T-helper 17 cell (primary cell): ENCODE measurements at places on chromosomes 2 and 18.
A peak's percentile ranks its signal among the peaks of the same experiment; 100 is the strongest.

DNA sequence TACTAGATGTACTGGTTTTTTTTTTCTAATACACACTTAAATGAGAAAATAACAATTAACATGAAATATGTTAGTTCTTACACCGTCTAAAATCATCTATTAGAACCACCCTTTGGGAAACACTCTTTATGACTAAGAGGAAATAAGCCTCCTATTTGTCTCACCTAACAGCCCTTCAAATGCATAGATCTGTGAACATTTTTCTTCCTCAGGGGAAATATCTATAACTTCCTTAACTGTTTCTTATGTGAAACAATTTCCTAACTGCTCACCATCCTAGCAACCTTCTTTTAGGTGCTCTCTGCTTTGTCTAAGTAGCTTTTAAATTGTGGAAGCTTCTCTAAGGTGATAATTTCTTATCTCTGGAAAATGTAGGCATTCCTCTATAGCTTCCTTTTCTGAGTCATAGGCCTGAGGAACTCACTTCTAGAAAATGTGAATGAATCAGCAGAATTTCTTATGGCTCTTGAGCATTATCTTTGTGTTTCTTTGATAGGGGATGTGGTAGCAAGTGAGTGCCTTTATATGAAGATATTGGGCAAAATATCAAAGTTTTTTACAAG, 56.1 kb downstream of the CNTNAP5 start:
- no peaks in the 10 kb centered on the region for H3K36me3 ChIP-seq
- no peaks in the 10 kb centered on the region for H3K4me1 ChIP-seq
- no peak overlapping the region for H3K4me3 ChIP-seq
- no peak for DNase-seq
- no peaks in the 10 kb centered on the region for H3K27me3 ChIP-seq

DNA sequence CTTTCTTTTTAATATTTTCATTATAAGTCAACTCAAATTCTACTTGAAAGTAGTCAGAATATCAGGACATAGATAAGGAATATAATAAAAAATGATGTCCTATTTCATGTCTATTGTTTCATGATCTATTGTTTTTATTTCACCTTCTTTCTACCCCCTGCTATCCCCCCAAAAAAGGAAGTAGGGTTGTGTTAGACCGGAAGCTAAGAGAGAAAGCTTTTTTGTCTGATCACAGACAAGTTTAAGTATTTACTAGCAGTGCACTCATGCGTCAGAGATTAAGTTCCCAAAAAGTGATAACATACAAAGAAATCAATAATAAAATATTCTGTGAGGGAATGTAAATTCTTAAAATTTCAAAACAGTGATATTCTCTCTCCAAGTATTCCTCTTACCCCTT, 447.1 kb upstream of the CNTNAP5 start:
- H3K36me3 ChIP-seq: no peaks in the 10 kb centered on the region
- DNase-seq: no peak
- no peak overlapping the region for H3K4me3 ChIP-seq

DNA sequence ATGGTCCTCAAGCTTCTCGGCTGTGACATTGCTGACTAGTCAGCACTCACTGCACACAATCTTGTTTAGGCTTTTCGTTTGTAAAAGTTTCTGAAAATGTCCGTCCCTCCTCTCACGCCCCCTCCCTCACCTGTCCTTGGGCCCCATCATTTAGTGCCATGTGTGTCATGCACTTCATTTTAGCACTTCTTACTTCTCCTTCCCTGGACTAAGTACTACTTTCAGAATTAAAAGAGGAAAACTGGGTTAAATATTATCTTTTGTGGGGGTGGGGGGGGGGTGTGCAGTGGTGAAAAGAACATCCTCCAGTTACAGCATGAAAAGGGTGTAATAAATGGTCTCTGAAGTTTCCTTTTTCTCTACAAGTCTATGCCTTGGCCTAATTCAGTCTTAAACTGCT, 182.0 kb upstream of the SP5 start:
- H3K36me3 ChIP-seq: no peaks in the 10 kb centered on the region

GRCh38 chr2:72793798-72794440, 31.9 kb downstream of the EXOC6B start:
- H3K4me1 ChIP-seq: peaks cover 17% of the 10 kb centered on the region
- no peak for DNase-seq
- peak overlapping the region; percentile 30 for H3K27ac ChIP-seq
- H3K4me3 ChIP-seq: no peak overlapping the region
- peaks cover 3% of the 10 kb centered on the region for H3K36me3 ChIP-seq

GRCh38 chr2:102155703-102156515, 13.4 kb downstream of the IL1R1 start:
- no peaks in the 10 kb centered on the region for H3K27me3 ChIP-seq
- peaks cover 3% of the 10 kb centered on the region for H3K4me1 ChIP-seq
- H3K36me3 ChIP-seq: peaks cover 12% of the 10 kb centered on the region
- no peak overlapping the region for H3K27ac ChIP-seq

DNA sequence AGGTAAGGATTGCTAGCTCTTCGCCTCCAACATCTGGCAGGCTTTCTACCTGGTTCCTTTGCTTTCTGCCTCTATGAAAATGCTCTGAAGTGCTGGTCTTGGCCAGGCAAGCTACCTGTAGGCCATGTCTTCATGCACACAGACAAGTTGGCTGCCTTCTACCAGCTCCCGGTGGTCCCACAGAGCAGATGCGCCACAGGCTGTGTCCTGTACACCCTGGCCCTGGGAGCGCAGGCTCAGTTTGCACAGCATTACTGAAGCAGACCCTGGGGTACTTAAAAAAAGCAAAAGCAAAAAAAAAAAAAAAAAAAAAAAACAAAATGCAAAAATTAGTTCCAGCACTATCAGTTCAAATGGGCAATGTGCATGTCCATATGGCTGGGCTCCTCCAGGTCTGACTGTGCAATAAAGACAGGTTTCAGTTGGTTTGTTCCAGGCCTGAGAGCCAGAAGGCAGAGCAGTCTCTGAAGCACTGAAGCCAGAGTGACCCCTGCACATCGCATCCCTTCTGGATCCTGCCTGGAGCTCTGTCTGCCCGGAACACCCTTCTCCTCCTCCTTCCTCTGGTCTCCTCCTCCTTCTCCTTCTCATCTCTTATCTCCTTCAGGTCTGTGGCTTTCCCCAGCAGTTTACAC, 288.0 kb upstream of the REV1 start:
- no peaks in the 10 kb centered on the region for H3K4me1 ChIP-seq
- no peak overlapping the region for H3K27ac ChIP-seq
- no peak for DNase-seq
- H3K4me3 ChIP-seq: no peak overlapping the region
- H3K27me3 ChIP-seq: peaks cover 5% of the 10 kb centered on the region
- H3K36me3 ChIP-seq: no peaks in the 10 kb centered on the region

DNA sequence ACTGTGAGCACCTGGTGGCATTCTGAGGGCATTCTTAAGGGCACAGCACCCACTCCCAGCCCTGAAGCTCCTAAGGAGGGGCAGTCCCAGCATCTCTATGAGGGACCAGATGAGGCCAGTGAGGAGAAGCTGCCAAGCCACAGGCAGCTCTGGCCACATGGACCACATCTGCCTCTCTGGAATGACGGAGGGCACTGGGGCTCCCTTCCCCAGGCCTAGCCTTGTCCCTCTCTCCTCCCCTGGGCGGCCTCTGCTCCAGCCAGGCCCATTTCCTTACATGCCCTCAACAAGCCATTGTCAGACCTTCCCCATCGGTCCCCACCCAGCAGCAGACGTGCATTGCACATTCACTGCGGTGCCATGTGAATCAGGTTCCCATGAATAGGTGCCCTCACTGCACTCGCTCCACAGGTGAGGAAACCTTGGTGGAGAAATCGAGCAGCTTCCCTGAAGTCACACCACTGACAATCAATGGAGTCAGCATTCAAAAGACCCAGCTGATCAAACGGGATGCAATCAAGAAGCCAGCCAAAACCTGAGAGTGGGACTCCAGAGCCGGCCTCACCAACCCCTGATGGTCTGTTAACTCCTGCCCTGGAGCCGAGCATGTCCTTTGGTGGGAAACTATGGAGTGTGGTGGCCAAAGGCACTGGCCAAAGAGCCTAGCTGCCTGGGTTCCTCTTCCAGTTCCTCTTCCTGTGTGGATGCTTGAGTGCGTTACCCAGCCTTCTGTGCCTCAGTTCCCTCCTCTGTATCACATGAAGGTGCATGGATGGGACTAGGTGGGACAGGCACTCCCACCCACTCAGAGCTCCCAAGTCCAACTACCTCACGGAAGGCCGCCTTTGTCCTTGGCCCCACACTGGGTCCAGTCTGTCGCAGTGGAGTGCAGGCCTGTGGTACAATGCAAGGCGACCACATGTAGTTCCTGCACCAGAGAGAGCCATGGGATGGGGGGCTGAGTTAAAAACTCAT, 147.3 kb downstream of the ZFP36L2 start:
- no peaks in the 10 kb centered on the region for H3K4me1 ChIP-seq
- H3K27me3 ChIP-seq: no peaks in the 10 kb centered on the region
- no peak overlapping the region for H3K4me3 ChIP-seq
- no peak for DNase-seq
- H3K27ac ChIP-seq: no peak overlapping the region

- H3K4me1 ChIP-seq: no peaks in the 10 kb centered on the region
- H3K4me3 ChIP-seq: no peak overlapping the region
- no peak for DNase-seq
- no peak overlapping the region for H3K27ac ChIP-seq
Observed at GRCh38 chr18:31356025-31356424, 20.6 kb upstream of the DSG4 start.

DNA sequence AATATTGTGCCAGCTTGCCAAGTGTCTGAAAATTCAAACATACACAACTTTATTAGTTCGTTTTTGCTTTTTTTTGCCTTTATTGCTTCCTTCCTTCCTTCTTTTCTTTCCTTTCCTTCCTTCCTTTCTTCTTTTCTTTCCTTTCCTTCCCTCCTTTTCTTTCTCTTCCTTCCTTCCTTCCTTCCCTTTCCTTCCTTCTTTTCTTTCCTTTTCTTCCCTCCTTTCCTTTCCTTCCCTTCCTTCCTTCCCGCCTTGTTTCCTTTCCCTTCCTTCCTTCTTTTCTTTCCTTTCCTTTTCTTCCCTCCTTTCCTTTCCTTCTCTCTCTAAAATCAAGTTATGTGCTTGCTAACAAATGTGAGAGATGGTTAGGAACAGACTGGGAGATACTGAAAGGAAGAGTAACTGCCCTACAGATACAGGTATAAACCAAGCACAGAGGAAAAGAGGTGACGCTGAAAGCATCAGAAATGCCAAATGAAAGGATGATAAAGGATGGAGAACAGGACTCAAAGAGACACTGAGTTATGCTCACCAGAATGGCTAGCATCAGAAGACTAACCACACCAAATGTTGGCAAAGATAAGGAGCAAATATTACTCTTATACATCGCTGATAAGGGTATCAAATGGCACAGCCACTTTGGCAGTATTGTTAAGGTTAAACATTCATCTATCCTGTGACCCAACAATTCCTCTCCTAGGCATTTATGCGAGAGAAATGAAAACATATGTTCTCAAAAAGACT, 151.6 kb downstream of the MREG start:
- peaks cover 26% of the 10 kb centered on the region for H3K27me3 ChIP-seq
- no peak overlapping the region for H3K4me3 ChIP-seq
- H3K4me1 ChIP-seq: no peaks in the 10 kb centered on the region
- DNase-seq: no peak
- H3K27ac ChIP-seq: no peak overlapping the region

- peak overlapping the region; percentile 33 for H3K4me3 ChIP-seq
- no peak for DNase-seq
Observed at GRCh38 chr2:171320208-171320621, 113.6 kb downstream of the METTL8 start.

- no peak overlapping the region for H3K27ac ChIP-seq
- no peak overlapping the region for H3K4me3 ChIP-seq
- peaks cover 21% of the 10 kb centered on the region for H3K27me3 ChIP-seq
- DNase-seq: peak; percentile 9
- no peaks in the 10 kb centered on the region for H3K4me1 ChIP-seq
Observed at GRCh38 chr2:112958428-112959108, 19.2 kb upstream of the IL36G start.

- H3K4me1 ChIP-seq: peaks cover 21% of the 10 kb centered on the region
- no peak for DNase-seq
- H3K27me3 ChIP-seq: no peaks in the 10 kb centered on the region
- H3K36me3 ChIP-seq: no peaks in the 10 kb centered on the region
- peak overlapping the region; percentile 34 for H3K27ac ChIP-seq
- H3K4me3 ChIP-seq: no peak overlapping the region
Observed at GRCh38 chr2:64992990-64993389, 3.8 kb downstream of the SLC1A4 start.

- H3K27ac ChIP-seq: no peak overlapping the region
- H3K4me1 ChIP-seq: peaks cover 6% of the 10 kb centered on the region
- H3K4me3 ChIP-seq: no peak overlapping the region
- H3K36me3 ChIP-seq: peaks cover 5% of the 10 kb centered on the region
- no peak for DNase-seq
Observed at GRCh38 chr2:101969723-101970122, 22.0 kb upstream of the IL1R2 start.

- peak overlapping the region; percentile 91 for H3K4me3 ChIP-seq
- no peak for DNase-seq
- no peaks in the 10 kb centered on the region for H3K27me3 ChIP-seq
- H3K36me3 ChIP-seq: peaks cover 3% of the 10 kb centered on the region
- H3K27ac ChIP-seq: peak overlapping the region; percentile 91
Observed at GRCh38 chr2:85888020-85888683, 638 bp downstream of the ST3GAL5 start.

DNA sequence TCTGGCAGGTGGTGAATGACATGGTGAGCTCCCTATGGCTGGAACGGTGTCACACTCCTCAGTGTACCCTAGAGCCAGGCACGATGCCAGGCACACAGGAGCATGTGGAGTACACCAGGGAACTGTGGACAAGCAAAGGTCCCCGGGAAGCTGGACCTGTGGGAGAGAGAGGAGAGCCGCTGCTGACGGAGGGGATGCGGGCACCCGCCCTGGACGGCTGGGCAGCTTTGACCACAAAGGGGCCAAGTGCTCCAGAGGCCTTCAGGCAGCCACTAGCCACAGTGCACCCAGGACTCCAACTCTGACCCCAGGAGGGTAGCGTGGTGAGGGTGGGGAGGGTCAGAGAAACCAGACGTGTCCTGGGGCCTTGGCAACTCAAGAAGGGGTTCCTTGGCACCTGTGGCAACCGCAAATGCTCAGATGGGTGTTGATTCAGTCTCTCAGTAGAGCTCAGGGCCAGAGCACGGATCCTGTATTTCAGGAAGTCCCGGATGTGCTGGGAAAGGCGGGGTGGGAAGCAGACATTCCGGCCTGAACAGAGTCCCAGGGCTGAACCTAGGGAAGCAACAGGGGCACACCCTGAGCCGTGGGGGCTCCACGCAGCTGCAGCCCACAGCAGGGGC, 2.3 kb upstream of the MAB21L4 start:
- H3K27ac ChIP-seq: no peak overlapping the region
- DNase-seq: no peak
- H3K4me3 ChIP-seq: no peak overlapping the region
- H3K4me1 ChIP-seq: no peaks in the 10 kb centered on the region
- peaks cover 25% of the 10 kb centered on the region for H3K27me3 ChIP-seq
- H3K36me3 ChIP-seq: no peaks in the 10 kb centered on the region
